Stimulated activated CD4-positive, alpha-beta T cell treated with anti-CD3 and anti-CD28 coated beads, TNF-alpha, amount 100 ng/mL, for 4 hours (primary cell): ENCODE measurements at places on chromosomes 6 and 20.
A peak's percentile ranks its signal among the peaks of the same experiment; 100 is the strongest.

DNA sequence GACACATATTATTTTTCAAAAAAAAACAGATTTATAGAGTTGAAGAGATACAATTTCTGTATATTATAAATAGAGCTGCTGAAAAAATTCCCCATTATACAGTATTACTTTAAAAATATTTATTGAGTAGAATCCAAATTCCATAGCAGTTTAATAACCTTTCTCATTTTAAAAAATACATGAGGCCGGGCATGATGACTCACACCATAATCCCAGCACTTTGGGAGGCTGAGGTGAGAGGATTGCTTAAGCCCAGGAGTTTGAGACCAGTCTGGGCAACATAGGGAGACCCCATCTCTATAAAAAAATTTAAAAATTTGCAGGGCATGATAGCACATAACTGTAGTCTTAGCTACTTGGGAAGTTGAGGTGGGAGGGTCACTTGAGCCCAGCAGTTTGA is 13.0 kb downstream of the ATRN start:
- DNase-seq = no peak

DNA sequence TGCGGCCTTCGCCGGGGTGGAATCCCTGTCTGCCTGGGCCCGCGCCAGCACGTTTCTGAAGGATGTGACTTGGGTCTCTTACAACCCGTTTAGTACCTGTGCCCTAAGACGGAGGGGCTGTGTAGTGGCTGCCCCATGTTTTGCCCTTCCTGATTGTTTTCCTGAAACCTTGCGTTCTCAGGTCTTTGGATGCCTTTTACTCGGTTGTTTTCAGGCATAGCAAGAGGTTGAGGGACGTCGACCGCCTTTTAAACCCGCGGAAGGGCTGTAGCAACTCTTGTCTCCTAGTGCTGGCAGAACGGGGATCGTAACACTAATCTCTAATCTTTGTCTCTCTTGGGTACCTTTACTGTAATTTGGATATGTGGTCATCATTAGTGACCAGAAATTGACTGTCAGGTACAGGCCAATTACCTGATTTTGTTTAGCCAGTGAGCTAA is 706 bp upstream of the NANP start:
- DNase-seq = no peak

- no peak for DNase-seq
Measured at GRCh38 chr20:63082939-63083735, 76.4 kb upstream of the BHLHE23 start.

DNA sequence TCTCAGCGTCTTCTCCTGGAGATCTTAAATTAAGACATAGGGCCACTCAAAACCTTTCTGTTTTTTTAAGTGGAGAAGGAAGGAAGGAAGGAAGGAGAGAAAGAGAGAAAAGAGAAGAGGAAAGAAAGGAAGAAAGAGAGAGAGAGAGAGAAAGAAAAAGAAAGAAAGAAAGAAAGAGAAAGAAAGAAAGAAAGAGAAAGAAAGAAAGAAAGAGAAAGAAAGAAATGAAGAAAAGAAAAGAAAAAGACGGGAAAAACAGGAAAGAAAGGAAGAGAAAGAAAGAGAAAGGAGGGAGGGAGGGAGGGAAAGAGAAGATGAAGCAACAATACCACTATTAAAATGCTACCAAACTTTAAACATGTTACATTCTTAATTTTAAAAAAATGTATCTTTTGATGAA is 336.5 kb upstream of the ARID1B start:
- no peak for DNase-seq

- DNase-seq = no peak
Measured at GRCh38 chr6:30450909-30451841, 38.1 kb upstream of the HLA-E start.

DNA sequence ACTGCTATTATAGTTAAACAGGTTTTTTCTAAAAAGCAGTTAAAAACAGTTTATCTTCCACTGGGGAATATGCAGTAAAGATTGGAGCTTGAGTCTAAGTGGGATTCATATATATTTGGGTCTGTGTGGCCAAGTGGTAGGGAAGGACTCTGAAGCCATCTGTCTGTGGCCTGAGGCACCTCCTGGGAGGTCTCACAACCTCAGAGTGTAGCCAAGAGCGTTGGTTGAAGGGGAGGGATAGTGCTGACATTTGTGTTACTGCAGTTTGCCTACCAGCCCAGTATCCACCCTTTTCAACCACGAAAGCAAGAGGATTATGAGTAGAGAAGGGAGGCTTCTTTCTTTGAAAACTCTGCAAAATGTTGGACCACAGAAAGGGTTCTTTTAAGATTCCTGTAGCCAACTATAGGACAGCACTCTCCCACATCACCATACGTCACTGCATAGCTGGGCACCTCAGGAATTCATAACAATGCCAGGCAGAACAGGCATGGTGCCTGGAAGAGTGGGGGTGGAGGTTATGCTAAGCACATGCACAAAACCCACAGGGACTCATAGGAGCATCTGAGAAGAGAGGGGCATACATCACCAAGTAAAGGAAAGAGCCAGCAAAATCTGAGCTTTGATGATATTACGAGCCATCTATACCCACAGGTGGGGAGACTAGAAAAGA is 90.5 kb upstream of the HEY2 start:
- DNase-seq = no peak

DNA sequence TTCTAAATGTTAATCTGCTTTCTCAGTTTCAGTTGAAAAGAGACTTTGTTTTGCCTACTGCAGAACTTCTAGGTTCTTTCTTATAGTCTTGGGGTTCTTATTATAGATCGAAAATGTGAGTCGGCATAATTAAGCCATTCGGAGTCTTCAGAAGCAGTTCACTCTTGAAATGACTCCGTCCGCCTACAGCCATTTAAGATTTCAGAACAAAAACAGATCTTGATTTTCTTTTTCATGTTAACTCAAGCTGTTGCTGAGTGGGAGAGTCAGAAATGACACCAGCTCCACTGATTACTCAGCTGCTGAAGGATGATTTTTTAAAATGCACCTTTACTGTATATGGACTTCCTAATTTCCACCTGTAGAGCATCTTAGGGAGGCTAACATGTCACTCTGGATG is 15.9 kb downstream of the PRDM1 start:
- no peak for DNase-seq

DNA sequence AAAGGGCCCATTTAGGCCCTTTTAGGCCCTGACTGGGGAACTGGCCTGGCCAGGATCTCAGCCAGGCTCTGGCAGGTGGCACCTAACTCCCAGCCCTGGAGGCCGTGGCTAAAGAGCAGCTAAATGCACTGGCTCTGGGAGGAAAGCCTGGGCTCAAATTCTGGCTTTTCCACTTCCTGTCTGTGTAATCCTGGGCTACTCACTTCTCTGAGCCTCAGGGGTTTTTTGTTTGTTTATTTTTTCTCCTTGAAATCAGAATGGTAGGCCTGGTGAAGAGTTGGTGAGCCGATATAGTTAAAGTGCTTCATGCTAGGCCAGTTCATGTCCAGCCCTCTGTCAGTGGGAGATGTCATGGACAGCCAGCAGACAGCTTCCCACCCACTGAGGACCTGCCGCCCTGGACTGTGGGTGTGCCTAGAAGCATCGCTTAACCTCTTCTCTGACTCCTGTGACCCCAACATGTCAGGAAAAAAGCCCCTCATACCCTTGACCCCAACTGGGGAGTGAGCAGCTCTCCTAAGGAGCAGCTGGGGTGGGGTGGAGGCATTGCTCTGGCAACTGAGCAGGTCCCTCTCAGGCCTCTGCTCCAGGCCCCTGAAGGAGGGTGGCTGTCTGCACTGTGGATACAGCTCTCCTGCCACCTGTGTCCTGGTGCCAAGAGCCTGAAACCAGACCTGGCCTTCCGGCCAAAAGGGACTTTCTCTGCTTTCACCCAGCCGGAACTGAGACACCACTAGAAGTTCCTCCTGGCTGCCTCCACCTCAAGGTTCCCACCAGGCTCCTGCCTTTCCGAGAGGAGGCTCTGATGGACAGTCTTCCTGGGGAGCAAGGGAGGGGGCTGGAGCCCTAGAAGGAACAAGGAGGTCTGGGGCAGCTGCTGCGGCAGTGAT is 57.2 kb upstream of the MYL9 start:
- DNase-seq = no peak

- DNase-seq = no peak
Measured at GRCh38 chr6:27133281-27134227, 113.9 kb upstream of the PRSS16 start.

DNA sequence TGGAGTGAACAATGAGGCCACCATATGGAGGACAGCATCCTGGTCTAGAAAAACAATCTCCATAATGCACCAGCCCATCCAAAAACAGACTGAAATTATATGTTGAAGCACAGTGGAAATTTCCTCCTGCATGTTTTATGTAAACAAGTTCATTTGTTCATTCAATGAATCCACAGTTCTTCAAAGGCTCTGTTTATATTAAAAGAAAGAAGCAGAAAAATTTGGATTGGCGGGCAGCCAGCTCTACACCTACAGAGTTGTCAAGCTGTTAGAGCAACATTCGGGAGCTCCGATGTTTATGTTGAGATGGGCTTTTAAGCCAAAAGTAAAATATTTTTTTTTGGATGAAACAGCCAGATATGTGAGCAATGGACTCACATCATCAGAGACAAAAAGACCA is 395.3 kb upstream of the SULF2 start:
- no peak for DNase-seq

GRCh38 chr20:49186535-49187329 is 1.4 kb downstream of the STAU1 start:
- peak; percentile 55 for DNase-seq

- DNase-seq = no peak
Measured at GRCh38 chr6:3849681-3850450, 693 bp downstream of the FAM50B start.

DNA sequence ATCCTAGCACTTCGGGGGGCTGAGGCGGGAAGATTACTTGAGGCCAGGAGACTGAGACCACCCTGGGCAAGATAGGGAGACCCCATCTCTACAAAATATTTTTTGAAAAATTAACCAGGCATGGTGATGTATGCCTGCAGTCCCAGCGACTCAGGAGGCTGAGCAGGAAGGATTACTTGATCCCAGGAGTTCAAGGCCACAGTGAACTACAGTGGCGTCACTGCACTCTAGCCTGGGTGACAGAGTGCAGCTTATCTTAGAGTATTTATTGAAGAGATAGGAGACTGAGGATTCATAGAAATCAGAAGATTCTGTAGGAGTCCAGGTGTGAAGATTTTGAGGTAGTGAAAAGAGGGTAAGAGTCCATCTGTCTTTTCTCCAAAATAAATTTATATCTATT is 45.0 kb downstream of the SLC17A5 start:
- no peak for DNase-seq

DNA sequence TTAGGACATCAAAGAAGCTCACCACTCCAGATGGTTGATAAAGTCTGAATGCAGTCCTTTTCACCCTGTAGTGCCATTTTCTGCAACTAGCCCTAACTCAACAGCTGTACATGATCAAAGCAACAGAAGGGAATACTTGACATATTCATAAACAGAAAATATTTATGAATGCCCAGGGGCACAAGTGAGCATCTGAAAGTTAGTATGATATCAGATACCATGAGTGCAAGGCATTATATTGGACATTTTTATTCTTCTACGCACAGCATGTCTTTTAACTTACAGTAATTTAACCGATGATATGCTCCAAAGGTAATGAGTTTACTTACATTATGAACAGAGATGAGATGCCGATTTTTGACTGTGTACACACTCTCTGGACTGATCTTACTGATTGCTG is 142.0 kb downstream of the MCHR2 start:
- no peak for DNase-seq

GRCh38 chr20:12682613-12683012 is 326.2 kb upstream of the SPTLC3 start:
- DNase-seq = no peak

- no peak for DNase-seq
Measured at GRCh38 chr20:32847964-32848363, 10.8 kb upstream of the EFCAB8 start.

GRCh38 chr6:24901698-24902328 is 33.9 kb downstream of the RIPOR2 start:
- no peak for DNase-seq

DNA sequence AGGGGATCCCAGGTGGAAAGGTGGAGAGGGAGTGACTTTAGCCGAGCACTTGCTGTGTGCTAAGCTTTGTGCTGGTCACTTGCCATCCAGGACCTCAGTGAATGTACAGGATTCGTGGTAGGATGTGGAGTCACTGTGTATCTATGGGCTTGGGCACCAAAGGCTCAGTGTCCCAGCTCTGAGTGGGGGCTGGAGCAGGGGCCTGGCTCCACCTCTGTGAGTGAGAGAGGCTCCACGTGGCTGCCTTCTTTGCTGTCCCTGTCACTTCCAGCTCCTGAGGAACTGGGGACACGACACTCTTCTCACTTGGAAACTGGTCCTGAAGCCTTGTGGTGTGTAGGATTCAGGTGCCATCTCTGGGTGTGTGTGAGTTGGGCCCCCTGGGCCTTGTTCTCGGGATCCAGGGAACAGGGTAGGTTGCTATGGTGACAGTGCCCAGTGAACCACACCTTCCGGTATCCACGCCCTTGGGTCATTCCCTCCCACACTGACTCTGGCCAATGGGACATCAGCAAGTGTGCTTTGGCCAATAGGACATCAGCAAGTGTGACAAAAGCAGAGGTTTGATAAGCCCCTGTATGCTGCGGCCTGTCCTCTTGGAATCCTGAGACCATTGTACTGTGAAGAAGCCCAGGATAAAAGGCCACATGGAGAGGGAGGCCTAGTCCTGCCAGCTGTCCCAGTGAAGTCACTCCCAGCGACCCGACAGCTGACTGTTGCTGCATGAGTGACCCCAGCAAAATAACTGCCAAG is 87.7 kb downstream of the CDH22 start:
- DNase-seq = no peak

DNA sequence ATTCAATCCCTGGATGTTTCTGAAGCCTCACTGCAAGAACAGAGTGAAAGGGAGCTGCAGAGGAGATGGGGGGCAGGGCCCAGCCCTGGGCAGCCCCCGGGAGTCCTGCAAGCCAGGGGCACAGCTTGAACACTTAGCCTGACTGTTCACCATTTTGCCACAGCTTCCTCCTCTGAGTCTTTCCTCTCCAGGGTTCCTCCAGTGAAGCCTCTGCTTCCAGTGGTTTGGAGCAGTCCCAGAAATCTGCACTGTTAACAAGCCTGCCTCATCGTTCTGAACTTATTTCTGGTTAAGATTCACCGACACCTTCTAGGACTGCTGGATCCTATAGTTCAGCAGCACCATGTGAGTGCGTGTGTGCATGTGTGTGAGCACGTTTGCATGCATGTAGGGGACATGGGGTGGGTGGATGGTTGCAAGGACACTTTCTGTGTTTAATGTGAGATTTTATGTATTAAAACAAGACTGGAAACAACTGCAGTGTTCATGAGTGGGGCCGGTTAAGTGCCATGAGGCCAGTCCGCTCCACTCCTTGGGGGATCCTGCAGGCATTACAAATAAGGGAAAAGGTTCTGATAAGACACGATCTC is 24.6 kb downstream of the CEBPB start:
- no peak for DNase-seq

- no peak for DNase-seq
Measured at GRCh38 chr20:5069141-5069806, 50.5 kb downstream of the PCNA start.

DNA sequence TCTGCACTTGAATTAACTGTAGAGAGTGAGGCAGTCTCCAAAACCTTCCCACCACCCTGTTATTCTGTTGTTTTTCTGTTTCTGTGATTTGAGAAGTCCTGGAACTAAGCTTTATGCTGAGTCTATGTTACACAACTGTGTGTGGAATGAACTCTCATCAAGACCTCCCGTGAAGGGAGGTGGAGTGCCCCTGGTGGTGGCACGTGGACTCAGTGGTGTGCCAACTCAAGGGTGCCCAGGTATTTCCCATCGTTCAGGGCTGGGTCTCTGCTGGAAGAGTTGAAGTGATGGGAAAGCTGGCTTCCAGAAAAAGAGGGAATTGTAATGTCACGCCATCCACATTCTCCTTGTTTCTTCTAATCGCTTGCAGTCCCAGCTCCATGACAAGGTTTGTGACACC is 374.2 kb downstream of the SMOC2 start:
- no peak for DNase-seq
